Kidney glomerular epithelial cell (primary cell): ENCODE measurements at places on chromosomes 11 and 22.

GRCh38 chr11:71304491-71304890 is 52.1 kb upstream of the SHANK2 start:
- no peak for DNase-seq

- DNase-seq: no peak
These were observed 6.4 kb downstream of the E2F8 start for GRCh38 chr11:19234231-19234817.

DNA sequence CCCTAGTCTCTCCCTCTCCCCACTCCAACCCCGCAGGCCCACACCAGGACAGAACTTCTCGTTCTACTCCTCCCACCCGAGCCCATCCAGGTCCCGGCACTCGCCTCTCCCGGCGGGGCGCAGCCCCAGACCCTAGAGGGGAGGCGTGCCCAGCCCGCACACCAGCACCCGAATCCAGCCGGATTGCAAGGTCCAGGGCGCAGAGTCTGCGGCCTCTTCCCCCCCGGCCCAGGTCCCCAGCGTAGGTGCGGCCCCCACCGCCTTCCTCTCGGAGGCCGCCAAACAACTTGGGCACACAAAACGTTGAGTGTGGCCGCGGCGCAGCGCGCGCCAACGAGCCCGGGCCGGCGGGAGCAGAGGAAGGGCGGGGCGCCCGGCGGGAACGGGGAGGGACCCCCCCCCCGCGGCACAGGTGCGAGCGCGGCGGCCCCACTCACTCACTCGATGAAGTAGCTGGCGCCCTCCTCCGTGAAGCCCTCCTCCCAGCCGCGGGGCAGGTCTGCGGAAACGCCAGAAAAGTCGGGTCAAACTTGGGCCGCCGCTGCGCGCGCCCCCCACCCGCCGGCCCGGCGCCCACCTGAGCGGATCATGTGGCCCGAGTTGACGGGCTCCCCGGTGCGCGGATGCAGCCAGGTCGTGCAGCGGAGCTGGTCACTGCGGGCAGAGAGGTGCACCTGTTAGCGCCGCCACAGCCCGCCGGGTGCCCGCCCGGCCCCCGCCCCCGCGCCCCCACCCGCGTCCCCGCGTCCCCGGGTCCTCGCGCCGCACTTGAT is 480 bp downstream of the PLEKHA7 start:
- DNase-seq: no peak

- DNase-seq: no peak
These were observed 4.6 kb downstream of the OOSP4A start for GRCh38 chr11:59968395-59968783.
